NT2/D1 (cell line): ENCODE measurements at places on chromosomes 11 and 22.

DNA sequence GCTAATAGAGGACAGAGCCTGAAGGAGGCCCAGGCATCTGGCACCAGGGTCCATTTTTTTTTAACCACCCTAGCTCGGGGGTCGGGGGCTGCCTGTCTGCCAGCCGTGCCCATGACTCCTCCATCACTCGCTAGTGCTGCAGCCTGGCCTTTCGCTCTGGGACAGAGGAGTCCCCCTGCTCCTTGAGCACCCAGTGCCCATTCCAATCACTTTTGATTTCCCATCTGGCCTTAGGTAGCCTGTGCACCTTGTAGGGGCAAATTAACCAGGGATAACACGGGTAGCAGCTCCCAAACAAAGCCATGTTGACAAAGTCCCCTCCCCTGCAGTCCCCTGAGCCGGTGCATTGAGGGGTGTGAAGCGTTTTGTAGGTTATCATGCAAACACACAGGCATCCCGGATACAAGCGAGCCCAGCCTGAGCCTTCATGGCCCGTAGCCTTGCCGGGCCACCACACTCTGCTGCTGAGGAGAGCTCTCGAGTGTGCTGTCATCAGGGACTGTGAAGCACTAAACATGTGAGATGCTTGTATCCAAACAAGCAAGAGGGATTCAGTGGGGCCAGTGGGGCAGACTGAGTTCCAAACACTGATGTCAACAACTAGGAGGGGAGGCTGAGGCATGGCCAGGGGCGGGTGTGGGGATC is 208.7 kb downstream of the DSCAML1 start:
- no peak for DNase-seq

DNA sequence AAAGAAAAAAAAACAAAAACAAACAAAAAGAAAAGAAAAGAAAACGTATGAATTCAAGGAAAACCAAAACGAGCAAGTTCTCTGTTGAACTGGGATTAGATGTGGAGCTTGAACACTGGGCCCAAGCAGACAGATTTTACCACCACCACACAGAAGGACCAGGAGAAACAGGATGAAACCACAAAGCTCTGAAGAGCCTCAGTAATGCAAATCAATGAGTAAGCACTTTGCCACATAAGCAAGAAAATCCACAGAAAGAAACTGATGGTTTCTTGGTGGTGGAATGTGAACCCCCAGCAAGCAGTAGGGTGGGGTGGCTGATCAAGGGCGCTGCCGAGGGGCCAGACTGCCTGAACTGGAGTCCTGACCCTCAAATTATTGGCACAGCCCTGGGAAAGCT is 50.9 kb upstream of the NFRKB start:
- DNase-seq, result no peak

GRCh38 chr11:97087419-97087818 is 697.6 kb downstream of the JRKL start:
- DNase-seq, result no peak

DNA sequence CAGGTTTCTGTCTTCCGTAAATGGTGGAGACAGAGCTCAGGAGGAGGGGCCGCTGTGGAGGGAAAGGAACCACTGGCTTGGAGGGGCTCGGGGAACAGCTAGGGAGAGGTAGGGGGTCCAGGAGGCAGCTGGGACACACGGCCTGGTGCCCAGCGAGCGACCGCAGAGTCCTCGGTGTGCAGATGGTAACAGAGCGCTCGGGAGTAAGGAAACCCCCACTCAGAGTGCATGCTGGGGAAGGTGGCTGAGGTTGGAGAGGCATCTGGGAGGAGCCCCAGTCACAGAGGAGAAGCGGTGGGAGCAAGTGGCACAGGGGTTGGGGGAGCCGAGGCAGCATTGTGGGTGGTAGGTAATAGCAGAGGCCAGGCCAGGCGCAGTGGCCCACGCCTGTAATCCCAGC is 10.8 kb upstream of the NCF4 start:
- DNase-seq, result no peak

- DNase-seq, result no peak
These were observed 1858.3 kb upstream of the RAG2 start for GRCh38 chr11:38456371-38456770.

- peak; percentile 20 for DNase-seq
These were observed 137.8 kb downstream of the KIRREL3 start for GRCh38 chr11:126862664-126863243.

DNA sequence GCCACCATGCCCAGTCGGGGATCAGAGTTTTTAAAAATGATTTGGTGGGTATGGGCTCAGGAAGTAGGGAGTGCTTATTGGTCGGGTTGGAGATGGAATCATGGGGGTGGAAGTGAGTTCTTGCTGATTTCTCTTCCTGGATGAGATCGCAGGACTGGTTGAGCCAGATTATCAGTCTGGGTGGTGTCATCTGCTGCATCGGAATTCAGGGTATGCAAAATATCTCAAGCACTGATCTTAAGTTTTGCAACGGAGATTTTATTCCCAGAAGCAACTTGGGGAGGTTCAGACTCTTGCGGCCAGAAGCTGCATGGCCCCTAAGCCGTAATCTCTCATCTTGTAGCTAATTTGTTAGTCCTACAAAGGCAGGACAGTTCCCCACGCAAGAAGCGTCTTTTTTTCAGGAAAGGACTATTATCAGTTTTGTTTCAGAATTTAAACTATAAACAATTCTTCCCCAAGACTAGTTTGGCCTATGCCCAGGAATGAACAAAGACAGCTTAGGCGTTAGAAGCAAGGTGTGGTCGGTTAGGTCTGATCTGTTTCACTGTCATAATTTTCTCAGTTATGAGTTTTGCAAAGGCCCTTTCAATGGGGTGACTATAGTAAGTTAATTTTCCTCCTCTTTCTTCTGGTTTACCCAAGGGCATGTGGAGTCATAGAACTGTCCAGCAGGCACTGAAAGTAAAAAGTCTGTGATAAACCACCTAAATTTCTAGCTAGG is 1.4 kb upstream of the PIWIL3 start:
- DNase-seq, result no peak

GRCh38 chr11:70353329-70353728 is 45.0 kb upstream of the CTTN start:
- no peak for DNase-seq

DNA sequence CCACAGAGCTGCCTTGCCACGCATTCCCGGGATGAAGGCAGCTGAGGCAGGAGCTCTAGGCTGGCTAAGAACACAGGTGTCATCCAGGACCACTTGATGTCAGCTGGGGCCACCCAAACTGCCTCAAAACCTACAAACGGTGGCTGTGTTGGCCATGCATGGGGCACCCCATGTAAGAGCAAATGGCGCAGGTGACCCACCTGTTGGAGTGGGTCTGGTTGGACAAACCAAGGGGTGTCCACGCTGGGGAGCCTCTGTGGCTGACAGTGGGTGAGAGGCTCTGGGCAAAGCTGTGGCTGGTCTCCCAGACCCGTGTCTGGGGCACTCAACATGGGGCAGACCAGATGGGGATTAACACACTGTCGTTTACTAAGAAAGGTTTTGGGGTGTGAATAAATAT is 19.0 kb upstream of the SYT8 start:
- DNase-seq, result no peak

- DNase-seq, result no peak
These were observed 67.2 kb downstream of the SLC17A6 start for GRCh38 chr11:22405377-22405776.

DNA sequence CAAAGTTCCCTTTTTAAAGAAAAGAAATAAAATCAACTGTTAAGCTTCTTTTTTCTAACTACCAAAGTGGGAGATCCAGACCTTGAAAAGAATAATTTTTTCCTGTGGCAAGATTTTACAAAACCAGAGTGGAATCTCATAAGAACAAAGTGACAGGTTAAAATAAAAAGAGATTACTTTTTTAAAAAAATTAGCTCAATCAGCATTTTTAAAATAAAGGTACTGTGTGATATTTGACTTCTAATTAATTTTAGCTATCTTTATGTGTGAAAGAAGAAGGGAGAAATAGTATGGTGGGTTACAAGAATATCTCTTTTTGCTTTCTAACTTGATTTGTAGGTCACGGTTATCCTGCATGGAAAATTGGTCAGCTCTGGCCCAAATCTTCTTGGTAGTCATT is 92.8 kb upstream of the ALKBH3 start:
- no peak for DNase-seq

GRCh38 chr11:1072116-1072820 is 2.4 kb upstream of the MUC2 start:
- no peak for DNase-seq

GRCh38 chr11:14898906-14899305 is 6.9 kb upstream of the CYP2R1 start:
- DNase-seq, result no peak

DNA sequence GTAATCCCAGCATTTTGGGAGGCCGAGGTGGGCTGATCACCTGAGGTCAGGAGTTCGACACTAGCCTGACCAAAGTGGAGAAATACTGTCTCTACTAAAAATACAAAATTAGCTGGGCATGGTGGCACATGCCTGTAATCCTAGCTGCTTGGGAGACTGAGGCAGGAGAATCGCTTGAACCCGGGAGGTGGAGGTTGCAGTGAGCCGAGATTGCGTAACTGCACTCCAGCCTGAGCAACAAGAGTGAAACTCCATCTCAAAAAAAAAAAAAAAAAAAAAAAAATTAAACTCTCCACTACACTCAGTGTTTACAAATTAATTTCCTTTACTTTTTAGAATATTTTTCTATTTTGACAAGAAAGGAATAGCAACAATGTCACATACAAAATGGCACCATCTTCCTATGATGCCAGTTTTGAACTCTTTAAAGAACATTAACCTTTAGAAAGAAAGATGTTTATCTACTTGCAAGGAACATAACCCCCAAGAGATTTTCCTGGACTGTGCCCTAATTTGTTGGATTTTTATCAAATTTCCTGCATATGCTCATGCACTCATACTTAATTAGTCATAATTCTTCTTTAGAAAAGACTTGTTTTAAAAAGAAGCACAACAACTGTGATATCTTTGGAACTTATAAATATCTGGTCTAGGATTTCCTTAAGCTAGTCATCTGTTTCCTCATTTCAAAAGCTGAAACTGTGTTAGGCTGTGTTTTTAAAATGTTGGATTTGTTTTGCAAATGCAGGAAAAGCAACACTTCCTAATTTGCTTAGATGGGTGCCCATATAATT is 22.6 kb upstream of the HIPK3 start:
- DNase-seq, result no peak

- DNase-seq, result no peak
These were observed 10.4 kb upstream of the ASPHD2 start for GRCh38 chr22:26418620-26419019.

DNA sequence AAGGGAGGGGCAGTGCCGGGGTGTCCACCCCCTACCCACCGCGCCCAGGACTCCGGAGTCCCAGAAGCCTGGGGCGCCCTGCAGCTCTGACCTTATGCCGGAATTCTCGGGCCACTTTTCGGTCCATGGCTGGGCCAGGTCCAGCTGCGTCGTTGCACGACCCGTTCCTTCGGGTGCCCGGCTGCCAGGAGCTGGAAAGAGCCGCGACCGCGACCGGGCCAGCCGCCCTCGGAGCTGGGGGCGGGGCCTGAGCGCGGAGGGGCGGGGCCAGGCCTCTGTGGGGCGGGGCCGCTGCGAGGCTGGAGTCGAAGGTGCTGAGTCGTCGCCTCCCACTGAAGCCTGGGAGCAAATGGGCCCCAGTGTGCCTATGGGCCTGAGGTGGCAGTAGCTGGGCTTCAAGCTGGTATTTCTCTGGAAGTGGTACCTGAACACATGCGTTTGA is at the start of gene USH1C:
Gene USH1C (minus strand): TSS at position 236 of the 442 bp plus-strand sequence. CDS start 109 bp downstream, at position 127.
- no peak for DNase-seq

DNA sequence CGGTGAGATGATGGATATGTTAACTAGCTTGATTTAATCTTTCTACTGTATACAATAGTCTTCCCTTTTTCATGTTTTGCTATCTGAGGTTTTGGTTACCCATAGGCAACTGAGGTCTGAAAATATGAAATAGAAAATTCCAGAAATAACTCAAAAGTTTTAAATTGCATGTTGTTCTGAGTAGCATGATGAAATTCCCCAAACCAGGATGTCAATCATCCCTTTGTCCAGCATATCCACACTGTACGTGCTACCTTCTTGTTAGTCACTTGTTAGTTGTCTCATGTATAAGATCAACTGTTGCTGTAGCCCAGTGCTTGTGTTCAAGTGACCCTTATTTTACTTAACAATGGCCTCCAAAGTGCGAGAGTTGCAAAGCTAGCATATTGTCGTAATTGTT is 21.2 kb upstream of the OR10W1 start:
- DNase-seq, result no peak

GRCh38 chr11:44246726-44247125 is 63.2 kb downstream of the ALX4 start:
- DNase-seq, result no peak

- DNase-seq, result no peak
These were observed 28.9 kb downstream of the AP2A2 start for GRCh38 chr11:954392-955153.

GRCh38 chr22:39308614-39309363 is 10.6 kb downstream of the RPL3 start:
- no peak for DNase-seq

DNA sequence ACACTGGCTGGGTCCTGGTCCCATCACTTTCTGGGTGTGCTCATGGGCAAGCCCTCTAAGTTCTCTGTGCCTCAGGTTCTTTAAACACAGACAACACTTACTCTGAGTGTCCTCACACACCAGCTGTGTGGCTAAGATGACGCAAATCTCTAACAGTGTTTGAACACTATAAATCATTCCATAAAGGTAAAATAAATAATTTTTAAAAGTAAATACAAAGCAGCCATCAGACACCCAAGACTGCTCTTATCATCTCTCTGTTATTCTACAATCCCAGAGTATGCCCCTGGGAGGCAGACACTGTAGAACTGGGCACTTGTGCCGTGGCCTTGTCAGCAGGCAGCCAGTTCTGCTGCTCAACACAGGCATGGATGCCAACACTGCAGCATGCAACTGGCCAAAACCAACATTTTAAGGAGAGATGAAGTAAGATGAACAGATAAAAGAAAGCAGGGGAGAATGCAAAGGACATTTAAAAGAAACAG is 56.8 kb downstream of the RPL27A start:
- DNase-seq, result no peak

DNA sequence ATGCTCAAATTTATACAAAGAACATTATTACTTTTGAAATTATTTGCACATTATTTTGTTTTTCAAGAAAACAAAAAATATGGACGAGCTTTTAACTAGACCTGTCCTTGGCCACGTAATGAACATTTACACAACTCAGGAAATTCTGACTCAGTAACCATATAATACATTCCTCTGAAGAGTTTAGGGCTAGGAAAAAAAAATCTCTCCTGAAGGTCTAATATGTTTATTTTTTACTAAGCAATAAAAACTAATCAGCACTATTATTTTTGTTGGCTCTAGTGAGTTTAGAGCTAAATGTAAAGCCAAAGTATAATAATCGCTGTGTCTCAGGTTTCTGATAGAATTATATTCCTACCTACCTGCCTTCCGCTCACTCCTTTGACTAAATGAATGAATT is 187.5 kb downstream of the SWAP70 start:
- no peak for DNase-seq

- peak; percentile 39 for DNase-seq
These were observed at the start of gene MYEOV for GRCh38 chr11:69293819-69294505. Gene MYEOV, plus strand, starts transcription at chr11:69294155. Its CDS starts 1,200 bp downstream, at chr11:69295355.

- DNase-seq, result no peak
These were observed 219.6 kb downstream of the C11orf87 start for GRCh38 chr11:109641549-109641948.

- DNase-seq, result peak; percentile 27
These were observed 60.2 kb downstream of the BRD1 start for GRCh38 chr22:49767355-49768062.
